ENCODE measurements at places on chromosomes 13 and 19.

DNA sequence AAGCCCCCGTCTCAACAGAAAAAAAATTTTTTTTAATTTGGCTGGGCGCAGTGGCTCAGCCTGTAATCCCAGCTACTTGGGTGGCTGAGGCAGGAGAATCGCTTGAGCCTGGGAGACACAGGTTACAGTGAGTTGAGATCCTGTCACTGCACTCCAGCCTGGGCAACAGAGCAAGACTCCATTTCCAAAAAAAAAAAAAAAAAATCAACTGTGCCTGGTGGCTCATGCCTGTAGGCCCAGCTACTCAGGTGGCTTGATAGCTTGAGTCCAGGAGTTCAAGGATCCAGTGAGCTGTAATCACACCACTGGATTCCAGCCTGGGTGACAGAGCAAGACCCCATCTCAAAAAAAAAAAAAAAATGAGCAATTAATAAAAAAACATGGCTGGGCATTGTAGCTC, 1.3 kb upstream of the DOHH start:
- no peak for DNase-seq

DNA sequence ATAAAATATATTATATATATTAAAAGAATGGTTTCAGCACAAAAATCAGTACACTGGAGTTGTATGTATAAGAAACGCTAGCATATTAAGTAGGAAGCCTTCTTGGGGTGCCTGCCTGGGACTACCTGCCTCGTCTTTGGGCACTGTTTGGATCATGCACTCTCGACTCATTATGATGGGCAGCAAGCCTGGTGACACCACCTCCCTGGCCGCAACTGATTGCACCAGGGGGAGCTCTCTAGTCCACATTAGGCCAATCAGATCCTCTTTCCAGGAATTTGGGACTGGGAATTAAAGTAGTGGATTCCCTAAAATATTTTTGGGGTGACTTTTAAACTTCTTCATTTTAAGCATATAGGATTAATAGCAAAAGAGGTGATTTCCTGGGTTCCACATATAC, 56.0 kb upstream of the RGCC start:
- no peak for DNase-seq

DNA sequence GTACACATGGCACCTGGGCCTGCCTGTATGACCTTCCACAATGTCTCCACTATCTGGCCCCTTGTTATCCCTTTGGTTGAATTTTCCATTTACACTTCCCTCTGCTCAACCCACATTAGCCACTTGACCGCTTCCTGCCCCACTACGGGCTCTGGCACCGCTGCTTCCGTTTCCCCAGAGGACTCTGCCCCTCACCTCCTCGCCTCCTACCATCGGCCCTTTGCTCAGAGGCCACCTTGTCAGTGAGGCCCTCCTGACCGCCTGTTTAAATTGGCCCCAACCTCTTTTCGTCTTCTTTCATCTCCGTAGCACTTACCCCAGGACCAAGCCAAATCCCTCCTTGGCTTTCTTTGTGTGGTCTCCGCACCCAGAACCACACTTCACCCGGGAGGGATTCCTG, 47.4 kb downstream of the SOX1 start:
- DNase-seq = no peak

GRCh38 chr19:15551293-15552004, 43.1 kb downstream of the CYP4F22 start:
- DNase-seq = peak; percentile 67

DNA sequence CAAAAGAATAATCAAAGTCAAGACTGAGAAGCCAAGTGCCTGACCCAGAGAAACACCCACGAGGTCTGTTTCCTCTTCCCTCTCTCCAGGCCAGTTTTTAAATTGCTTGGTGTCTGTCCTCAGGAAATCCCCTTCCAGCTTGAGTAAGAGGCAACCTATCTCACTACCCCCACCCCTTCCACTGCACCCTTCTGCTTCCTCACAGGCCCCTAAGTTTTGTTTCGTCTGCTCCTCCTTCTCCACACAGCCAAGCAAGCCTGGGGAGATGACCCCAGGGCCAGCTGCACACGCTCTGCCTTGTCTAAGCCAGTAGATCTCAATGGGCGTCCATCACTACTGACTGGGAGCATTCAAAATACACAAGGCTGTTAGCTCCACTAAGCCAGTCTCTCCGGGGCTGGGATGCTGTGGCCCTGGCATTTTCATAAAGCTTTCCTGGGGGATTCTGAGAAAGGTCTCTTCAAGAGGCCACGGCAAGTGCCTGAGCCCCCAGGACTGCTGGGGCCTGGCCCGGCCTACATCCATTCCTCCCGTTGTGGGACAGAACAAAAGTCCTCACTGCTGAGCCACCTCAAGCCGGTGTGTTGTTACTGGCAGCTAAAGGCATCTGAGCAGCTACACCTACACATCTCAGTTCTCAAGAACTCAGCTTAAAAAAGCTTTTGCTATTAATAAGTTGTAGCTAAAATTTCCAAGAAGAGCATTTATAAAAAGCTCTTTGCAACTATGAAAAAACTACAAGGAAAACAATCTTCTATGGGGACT, 14.9 kb upstream of the IL4I1 start:
- no peak for DNase-seq

- DNase-seq = no peak
These were observed 124.3 kb downstream of the PTPRS start for GRCh38 chr19:5216141-5216847.

DNA sequence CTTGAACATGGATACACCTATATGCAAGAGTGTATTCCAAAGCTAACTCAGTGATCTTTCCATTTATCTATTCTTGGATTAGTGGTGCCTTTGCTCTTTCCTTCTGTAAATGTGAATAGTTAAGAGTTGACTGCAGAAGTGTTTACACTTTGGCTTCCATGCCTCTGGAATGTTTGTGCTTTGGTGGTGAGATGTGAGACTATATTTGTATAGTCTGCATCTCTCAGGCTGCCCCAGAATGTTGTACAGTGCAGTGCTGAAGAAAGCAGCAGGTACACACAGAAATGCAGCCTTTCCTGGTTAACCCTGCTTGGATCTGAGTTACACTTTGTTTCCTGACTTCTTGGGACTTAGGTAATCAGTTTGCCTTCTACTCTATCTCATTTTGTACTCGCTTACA, 90.2 kb downstream of the DNAJC15 start:
- DNase-seq = no peak

- DNase-seq = no peak
These were observed 569.8 kb downstream of the FGF9 start for GRCh38 chr13:22240716-22241115.

All from stimulated activated CD4-positive, alpha-beta T cell treated with anti-CD3 and anti-CD28 coated beads, Interleukin-4, amount 100 ng/mL, for 48 hours (primary cell).